ENCODE measurements at places on chromosomes 1 and 21.
A peak's percentile ranks its signal among the peaks of the same experiment; 100 is the strongest.

- DNase-seq, result peak; percentile 77
These were observed 71.6 kb upstream of the CNIH3 start for GRCh38 chr1:224544346-224545110.

- no peak for DNase-seq
These were observed 33.1 kb upstream of the LBR start for GRCh38 chr1:225460737-225461532.

GRCh38 chr1:66585002-66585401, 51.0 kb downstream of the SGIP1 start:
- no peak for DNase-seq

DNA sequence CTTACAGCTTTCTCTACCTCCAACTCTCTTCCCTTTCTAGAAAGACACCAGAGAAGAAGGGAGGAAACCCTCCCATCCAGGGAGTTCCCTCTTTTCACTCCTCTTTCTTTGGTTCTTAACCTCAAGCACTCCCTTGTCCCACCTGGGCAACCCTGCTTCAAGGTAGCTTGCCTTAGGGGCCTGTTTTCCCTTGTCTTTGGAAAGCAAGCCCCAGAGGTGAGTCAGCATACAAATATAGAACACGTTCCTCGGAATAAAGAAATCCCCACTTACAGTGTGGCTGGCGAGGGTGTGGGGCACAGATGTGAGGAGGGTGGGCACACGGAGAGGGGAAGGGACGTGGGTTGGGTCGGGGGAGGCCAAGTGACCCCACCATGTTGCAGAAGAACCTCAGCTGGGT, 26.1 kb upstream of the KCNE2 start:
- no peak for DNase-seq

DNA sequence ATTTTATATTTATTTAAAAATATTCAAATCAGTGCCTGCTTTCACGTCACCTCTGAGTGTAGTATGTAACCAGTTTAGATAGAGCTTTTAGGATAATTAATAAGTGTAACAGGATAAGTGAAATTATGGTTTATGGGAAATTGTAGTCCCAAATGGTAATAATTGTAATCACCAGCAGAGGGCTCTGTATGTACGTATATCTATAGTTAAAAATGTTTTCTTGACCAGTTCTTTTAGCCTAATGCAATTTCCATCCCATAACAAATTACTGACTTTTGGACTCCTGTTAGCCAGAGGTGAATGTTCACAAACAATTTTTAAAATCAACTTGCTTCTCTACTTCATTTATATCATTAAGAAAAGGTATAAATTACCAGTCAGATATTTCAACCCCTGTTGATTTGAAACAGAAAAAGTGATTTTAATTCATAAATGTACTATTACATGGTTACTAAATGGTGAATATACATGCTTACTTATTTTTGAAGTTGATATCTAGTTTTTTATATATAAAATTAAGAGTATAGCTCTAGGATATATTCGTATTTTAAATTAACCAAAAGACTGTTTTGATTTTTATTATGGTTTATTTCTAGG, 25.3 kb downstream of the SLC30A7 start:
- peak; percentile 59 for DNase-seq

GRCh38 chr21:36491209-36491910, 11.4 kb upstream of the CLDN14 start:
- peak; percentile 79 for DNase-seq

- no peak for DNase-seq
These were observed 17.8 kb downstream of the ORC1 start for GRCh38 chr1:52386458-52386857.

DNA sequence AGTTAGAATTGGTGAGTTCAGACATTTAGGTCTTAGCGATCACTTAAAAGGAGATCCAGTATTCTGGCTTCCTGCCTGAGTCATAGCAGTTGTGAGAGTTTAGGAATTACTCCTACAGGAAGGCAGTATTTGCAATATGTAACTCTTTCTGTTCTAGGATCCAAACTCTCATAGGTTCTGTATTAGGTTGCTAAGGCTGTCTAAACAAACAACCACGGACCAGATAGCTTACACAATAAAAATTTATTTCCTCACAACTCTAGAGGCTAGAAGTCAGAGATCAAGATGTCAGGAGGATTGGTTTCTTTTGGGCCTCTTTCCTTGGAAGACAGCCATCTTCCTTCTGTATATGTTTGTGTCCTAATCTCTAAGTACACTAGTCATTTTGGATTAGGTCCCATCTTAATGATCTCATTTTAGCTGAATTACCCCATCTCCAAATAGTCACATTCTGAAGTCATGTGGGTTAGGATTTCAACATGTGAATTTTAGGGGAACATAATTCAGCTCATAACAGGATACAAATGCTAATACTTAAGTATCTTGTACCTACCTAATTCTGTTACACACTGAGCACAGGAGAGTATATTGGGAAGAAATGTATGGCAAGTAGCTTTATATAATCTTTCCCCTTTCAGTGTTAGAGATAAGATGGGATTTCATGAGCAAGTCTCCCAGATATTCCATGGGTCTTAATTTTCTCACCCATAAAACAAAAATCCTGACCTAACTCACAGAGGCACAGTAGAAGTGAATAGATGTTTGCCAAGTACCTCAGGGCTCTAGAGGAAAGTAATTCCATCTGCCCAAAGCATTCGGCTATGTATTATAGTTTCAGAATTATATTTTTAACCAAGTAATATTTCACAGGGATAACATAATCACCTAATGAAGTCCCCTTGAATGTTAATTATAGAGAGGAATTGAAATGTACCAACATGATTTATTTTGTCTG, 144.4 kb downstream of the PTBP2 start:
- peak; percentile 83 for DNase-seq

DNA sequence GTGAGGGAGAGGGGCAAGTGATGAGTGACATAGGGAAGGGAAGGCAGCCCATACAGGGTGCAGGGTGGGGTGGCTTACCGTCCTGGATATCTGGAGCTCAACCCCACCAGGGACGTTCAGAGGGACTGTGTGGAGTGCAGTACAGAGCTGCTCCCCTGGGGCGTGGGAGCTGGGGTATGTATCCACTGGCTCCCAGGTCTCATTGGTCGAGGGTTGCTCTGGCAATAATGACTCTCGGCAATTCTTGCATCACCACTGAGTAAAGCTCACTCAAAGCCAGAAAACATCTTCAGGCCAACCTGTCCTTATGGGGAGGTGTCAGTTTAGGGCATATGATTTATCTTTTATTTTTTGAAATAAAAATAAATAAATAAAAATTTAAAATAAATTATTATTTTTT, 43.2 kb upstream of the RUNX3 start:
- DNase-seq, result no peak

- DNase-seq, result no peak
These were observed 76.0 kb downstream of the MAP3K7CL start for GRCh38 chr21:29206445-29206844.

DNA sequence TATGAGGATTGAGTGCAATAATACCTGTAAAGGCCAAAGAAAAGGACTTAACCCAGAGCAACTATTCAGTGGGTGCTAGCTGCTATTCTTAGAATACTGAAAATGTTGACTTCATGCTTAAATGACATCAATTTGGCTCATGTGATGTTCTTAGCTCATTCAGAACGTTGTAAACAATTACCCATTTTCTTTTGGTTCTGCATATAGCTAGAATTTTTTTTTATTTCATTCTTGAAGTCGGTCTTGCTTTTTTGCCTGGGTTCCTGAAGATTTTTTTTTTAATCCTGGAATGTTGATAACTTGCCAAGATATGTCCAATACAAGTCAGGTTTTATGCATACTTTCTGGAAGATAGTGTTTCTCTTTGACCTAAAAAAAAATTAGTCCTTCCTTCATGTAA, 772.0 kb downstream of the LTN1 start:
- peak; percentile 59 for DNase-seq

GRCh38 chr1:234509457-234510328, 30.7 kb upstream of the TARBP1 start:
- peak; percentile 46 for DNase-seq

DNA sequence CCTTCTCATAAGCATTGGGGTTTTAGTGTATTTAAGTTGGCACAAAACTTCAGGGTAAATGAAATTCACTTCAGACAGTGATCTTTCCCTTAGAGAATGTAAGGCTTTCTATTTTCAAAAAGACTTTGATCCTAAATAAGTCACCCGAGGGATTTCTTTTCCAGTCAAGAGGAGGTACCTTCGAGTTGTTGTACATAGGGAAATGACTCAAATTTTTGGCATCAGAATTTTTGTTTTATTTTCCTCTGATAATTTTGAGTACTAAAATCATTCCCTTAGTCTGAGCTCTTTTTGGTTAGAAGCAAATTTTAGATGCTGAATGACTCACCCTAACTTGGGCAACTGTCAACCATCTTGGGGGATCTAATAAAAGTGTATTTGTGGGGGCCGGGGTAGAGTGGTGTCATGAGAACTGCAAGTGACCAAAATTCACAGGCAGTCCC, 193.9 kb downstream of the DHRS3 start:
- DNase-seq, result peak; percentile 77

GRCh38 chr1:87399701-87400100, 71.0 kb downstream of the LMO4 start:
- no peak for DNase-seq

DNA sequence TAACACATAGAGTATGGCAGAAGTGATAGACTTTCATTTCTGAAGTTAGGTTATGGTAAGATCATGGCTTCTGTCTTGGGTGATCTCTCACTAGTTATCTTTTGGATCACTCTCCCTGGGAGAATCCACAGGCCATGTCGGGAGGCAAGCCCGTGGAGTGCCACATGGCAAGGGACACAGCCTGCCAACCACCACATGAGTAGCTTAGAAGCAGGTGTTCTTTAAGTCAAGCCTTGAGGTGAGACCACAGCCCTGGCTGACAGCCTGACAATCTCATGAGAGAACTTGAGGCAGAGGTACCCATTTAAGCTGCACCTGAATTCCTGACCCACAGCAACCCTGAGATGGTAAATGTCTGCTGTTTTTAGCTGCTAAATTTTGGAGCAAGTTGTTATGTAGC, 130.4 kb downstream of the KCNN3 start:
- no peak for DNase-seq

- peak; percentile 90 for DNase-seq
These were observed 63.9 kb downstream of the CSMD2 start for GRCh38 chr1:34101151-34101550.

DNA sequence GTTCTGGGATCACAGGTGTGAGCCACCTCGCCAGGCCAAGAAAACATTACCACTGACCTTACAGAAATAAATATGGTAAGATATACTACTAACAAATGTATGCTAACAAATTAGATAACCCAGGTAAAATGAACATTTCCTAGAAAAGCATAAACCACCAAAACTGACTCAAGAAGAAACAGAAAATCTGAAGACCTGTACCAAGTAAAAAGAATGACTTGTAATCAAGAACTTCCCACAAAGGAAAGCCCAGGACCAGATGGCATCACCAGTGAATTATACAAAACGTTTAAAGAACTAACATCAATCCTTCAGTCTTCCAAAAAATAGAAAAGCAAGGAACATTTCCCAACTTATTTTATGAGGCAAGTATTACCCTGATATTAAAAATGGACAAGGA, 29.3 kb downstream of the USP24 start:
- no peak for DNase-seq

- DNase-seq, result peak; percentile 63
These were observed 5.9 kb downstream of the TBX15 start for GRCh38 chr1:118982266-118982665.

GRCh38 chr1:184605941-184606340, 148.7 kb downstream of the EDEM3 start:
- DNase-seq, result no peak

GRCh38 chr21:44812640-44813039, 5.2 kb downstream of the SUMO3 start:
- DNase-seq, result no peak

DNA sequence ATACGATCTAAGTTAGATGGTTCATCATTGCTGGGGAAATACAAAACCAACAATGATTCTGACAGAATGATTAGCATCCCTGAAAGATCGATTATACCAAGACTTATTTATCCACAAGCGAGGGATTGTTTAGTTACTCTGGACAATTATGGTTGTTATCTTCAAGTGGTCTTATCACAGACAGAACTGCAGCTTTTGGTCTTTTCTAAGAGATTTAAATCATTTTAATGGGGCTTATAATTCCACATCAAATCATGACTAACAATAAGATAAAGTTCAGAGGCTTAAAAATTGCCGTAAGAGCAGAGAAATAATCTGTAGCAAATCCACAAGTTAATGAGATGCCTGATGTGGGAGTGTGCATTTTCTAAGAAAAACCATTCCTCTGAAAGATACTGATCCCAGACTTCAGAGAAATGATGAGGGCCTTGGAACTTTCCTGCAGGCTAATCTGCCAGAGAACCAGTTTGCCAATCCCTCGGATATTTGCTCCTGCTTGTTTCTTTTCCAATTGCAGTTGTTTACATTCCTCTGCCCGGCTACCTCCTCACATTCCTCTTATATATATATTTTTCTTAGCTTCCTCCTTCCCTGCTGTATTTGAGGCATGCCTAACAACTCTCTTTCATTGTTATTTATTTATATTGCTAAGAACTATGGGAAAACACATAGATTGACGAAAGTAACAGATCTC, 134.8 kb downstream of the BACH1 start:
- DNase-seq, result peak; percentile 25

DNA sequence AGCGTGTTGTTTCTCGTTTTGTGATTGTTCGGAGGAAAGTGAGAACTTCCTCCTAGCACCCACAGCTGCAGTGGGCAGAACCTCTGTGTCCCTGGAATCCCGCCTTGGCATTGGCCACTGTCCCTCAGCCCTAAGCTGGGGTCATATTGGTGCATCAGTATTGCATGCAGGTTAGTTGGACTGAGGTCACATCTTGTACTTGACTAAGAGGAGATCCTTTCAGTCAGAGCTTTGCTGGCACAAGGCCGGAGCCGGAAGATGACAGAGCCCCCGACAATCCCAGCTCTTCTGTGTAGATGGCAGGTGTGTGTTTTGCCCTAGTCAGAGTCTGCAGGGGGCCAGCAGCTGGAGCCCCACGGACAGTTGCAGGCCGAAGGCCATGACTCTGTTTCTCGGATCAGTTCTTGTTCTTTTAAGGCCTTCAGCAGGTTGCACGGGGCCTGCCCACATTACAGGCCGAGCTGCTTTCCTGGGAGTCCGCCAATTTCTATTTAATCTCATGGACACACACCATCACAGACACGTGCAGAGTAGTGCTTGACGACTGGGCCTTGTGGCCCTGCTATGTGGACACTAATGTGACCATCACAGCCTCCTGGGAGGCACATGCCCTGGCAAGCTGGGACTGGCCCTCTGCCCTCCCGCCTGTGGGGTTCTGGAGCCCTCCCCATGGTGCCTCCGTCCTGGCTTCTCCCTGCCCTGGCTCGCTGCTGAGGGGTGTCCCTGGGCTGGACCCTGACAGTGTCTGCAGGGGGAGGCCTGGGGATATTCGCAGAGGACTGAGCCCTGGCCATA, 14.9 kb downstream of the SNAP47 start:
- DNase-seq, result no peak

- DNase-seq, result no peak
These were observed 90.8 kb upstream of the CCDC190 start for GRCh38 chr1:162951553-162952315.

- DNase-seq, result peak; percentile 7
These were observed 137.8 kb downstream of the TSEN15 start for GRCh38 chr1:184189361-184189760.

Data from fibroblast of skin of scalp (primary cell).